BE2C (cell line): ENCODE measurements at places on chromosomes 11 and 22.
A peak's percentile ranks its signal among the peaks of the same experiment; 100 is the strongest.

- no peak for DNase-seq
Measured at GRCh38 chr11:76209375-76209972, 3.2 kb upstream of the WNT11 start.

GRCh38 chr11:19829109-19829837 is 116.6 kb downstream of the NAV2 start:
- no peak for DNase-seq

GRCh38 chr11:131614631-131615030 is 244.2 kb downstream of the NTM start:
- DNase-seq: no peak

DNA sequence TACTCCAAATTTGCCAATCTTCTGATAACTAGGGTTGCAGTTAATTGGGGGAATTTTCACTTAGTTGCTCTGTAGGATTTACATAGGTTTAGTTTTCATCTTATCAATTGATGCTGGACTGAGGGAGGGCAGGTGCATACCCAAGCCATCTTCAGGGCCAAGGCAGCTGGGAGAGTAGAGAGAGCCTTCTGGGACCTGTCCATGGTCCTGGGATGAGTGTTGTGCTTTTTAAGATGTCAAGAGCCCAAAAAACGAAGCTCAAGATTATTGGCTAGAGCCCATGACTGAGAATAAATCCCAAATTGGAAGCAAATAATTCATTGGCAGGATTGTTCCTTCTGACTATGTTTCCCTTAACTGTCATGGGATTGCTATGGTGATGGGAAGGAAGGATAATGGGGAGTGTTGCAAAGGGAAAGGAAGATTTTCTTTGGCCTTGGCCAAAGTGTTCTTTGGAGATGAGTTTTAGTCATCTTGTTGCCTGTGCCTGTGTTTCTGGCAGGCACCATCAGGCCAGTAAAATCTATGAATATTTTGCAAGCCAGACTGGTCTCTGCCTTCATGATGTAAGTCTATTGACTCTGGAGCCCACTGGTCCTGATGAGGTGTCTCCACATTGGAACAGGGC is 4.5 kb downstream of the SLC22A6 start:
- DNase-seq: no peak

DNA sequence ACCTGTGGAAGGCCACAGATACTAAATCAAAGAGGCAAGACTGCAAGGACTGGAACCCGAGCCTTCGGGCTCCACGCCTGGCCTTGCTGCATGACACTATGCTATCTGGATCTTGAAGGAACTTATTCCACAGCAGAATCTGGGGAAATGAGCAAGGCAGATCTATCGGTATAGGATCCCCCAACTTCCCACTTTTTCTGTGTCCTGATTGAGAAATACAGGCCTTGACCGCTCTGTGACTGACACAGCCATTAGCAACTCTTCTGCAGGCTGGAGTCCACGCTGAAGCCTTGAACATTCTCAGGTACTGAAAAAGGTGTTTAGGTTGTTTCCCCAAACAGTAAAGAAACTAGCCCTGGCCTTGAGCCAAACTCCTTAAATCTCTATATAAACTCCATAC is 241.2 kb upstream of the NARS2 start:
- no peak for DNase-seq

DNA sequence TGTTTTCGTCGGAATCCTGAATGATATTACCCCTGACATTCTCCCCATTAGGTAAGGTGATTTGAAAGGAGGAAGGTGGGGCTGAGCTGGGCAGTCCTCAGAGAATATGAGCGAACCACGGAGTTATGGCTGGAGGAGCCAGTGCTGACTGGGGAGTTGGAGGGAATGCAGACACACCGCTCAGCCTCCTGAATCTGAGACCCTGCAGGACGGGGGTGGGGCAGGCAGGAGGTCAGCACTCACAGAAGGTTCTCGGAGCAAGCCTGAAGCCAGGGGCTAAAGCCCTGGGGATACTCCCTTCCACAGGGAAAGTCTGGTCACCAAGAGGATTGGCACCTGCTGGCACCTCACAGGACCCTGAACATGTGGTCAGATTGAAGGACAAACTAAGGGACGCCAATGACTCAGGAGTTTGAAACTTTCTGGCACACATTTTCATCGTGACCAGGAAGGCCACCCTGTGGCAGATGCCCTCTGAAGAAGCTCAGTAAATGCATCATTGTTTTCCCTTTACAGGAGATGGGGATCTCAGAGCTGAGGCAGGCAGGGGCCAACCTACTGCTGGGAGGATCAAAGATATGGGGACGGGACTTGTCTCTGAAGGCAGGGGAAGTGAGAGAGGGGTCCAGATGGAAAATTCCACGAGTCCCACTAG is 26.9 kb upstream of the FCHSD2 start:
- no peak for DNase-seq

- no peak for DNase-seq
Measured at GRCh38 chr11:68966894-68967780, 13.6 kb downstream of the MRGPRD start.

GRCh38 chr11:117019871-117020270 is 78.4 kb downstream of the SIK3 start:
- no peak for DNase-seq

DNA sequence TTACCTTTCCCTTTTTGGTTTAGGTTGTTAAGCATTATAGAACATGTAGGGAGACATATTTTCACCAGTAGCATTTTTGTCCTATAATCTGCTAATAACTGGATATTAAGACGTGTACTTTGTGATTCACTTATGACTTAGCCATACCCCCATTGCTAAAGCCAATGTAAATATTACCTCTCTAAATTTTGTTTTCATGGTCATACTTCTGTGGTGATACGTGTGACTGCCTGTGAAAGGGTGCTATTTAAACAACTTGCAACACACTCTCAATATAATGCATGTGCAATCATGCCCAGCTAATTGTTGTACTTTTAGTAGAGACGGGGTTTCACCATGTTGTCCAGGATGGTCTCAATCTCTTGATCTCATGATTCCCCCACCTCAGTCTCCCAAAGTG is 36.2 kb upstream of the PAK1 start:
- DNase-seq: no peak

DNA sequence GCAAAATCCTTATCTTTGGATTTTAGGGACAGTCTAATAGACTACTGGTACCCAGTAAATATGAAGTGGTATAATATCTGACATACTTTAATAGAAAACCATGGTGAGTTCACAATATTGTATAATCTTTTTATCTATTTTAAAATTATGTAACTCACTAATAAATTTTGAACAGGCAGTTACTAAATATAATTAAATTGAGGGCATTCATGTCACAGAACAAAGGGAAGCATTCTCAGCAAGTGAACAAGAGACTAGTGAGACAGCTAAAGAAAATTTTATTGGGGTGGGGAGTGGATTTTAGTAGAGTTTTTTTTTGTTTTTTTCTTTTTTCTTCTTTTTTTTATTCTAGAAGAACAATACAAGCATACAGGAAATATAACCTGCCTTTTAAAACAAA is 55.0 kb downstream of the DNAJC24 start:
- DNase-seq: no peak

DNA sequence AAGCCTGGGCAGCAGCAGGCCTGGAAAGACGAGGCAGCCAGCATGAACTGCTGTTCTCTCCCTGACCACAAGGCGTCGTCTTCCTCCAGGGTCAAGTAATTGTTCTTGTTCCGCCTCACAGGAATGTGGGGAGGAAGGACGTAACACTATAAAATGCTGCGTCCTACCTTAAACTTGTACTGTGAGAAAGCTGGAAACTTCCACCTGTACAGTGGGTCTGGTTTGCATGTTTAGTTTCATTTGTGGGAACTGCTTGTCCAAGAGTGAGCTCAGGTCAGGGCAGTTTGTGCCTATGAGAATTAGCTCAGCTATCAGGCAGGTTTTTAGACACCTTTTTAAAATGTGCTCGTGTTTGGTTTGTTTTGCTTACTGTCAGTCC is 55.2 kb downstream of the PANX1 start:
- peak; percentile 68 for DNase-seq

DNA sequence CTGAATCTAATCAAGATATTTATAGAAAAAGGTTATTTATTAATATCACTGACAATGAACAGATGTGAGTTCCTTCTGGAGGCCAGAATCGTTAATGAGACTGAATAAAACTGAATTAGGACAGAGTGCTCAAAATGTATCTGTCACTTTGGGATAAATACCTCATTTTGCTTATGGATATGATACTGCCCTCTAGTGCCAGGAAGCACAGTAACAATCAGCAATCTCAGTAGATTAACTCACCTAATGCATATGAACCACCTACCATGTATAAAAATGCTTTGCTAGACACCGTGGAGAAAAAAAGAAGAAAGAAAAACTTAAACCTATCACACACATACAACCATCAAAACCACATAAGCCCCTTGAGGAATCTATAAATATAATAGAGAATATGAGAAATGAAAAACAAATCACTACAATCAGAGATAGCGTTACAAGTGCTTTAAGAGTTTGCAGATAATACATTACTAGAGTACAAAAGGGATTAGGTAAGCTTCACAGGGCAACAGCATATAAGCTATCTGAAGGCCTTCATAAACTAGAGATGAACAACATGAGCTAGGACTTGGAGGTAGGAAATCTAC is 117.4 kb downstream of the SGSM3 start:
- no peak for DNase-seq

- no peak for DNase-seq
Measured at GRCh38 chr22:31585161-31585859, 76.7 kb downstream of the PISD start.

DNA sequence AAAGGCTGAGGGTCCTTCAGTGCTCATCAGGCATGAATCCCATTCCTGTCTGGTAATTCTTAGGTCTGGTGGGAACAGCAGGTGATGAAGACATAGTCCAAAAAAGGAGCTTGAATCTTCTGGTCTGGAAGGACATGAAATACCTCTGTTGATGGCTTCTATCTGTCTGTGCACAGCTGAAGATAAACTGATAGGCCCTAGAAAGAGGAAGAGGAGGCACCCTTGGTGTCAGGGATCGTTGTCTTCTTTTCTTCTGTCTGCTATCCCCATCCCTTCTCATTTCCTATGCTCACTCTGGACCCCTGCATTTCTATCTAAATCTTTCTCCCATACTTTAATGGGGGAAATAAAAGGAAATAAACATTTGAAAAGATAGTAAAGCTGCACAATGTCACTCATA is 9.4 kb downstream of the AGBL2 start:
- DNase-seq: no peak

DNA sequence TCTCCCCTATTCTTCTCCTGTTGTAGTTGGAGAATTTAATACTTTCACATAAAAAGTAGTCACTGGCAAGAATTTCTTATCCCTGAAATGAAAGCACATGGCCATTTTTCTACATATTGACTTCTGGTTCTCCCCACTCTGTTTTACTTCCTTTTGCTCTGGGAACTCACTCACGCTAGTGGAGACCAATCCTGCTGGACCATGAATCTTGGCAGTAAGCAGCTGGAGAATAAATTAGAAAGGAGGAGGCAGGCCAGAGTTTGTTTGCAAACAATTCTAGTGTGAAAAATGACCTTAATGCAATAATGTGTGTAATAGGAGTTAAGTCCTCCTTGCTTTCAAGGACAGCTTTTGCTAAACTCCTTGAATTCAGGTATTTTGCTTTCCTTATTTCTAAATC is 412.3 kb upstream of the CHORDC1 start:
- no peak for DNase-seq

DNA sequence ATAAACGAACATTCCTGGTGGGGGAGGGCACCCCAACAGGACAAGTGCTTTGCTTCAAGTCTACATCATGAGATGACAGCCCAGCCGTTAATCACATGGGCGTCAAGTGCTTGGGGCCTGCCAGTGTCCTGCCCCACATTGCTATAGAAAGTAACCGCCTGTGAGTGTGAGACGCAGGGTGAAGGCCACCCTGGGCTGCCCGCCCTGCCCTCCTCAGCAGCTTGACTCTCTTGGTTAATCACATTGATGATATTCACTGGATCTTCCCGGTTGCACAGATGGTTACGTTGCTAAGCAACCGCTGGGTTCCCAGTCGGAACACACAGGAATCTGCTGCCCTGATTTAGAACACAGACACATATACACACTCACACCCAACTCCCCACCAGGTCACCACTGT is 79.3 kb downstream of the CTTN start:
- peak; percentile 35 for DNase-seq

DNA sequence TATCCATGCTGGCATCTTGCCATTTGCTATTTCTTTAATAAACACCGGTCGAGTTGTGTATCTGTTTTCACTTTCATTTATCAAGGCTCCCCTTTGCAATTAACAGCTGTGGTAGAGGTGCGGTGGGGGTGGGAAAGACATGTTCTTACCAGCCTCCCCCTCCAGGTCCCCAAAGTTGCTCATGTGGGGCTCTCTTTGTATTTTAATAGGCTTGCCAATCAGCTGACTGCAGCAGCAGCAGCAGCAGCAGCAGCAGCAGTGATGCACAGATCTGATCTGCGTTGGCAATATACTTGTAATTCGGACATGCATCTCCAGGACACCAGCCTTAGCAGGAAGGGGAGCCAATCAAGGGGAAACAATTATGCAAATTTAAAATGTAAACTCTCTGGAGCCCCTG is 40.3 kb upstream of the E2F8 start:
- no peak for DNase-seq

GRCh38 chr22:32901925-32902324 is 100.4 kb downstream of the TIMP3 start:
- no peak for DNase-seq

DNA sequence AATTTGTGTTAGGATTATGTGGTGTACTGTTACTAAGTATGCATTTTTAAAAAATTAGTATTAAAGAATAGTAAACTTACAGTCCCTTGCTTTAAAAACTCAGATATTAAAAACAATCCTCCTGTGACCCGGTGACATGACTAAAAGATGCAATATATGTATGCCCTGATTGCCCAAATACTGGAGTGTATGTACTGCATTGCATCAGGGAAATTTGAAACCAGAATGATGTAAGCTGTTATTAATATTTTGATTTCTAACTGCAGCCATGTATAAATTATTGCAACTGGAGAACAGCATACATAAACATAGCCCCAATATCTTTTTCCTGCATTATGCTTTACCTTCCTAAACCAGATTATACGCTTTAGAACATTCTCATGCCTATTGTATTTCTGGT is 3.7 kb upstream of the HSPA8 start:
- DNase-seq: no peak

DNA sequence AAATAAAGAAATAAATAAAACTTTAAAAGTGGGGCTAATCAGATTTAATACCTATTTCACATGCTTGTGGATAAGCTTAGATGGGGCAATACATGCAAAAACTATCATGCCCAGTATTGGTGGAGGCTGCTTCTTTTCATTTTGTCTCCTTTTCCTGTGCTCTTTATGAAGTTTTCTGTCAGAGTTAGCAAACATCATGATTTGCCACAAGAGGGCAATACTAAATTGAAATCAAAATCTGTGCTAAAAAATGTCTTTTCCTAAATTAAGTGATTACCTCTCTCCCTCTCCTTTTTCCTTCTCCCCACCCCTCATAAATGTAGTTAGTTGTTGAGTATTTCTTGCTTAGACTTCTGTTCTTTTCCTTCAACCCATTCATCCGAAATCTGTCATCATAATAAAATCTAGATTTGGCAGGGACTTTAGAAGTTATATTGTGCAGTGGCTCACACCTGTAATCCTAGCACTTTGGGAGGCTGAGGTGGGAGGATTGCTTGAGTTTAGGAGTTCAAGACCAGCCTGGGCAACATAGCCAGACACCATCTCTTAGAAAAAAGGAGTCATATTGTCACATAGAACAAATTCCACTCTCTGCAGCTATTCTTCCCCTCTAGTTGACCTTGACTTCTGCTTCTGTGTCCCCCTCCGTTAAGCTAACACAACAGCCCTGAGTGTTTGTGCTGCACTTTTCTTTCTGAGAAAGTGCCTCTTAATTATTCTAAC is 4.7 kb upstream of the ARHGAP42 start:
- no peak for DNase-seq

- DNase-seq: no peak
Measured at GRCh38 chr11:33703788-33704187, 3.2 kb upstream of the C11orf91 start.
